Right renal pelvis (tissue), 4 donors: ENCODE measurements at places on chromosomes 3 and 15. TPM values are rescaled to one million over a fixed set of nuclear protein-coding genes. Genes with fewer than 3 reads are reported as not detected.

RAB7A gene
- 242 TPM for polyA plus RNA-seq

CCDC39 gene
- 5.3 TPM for polyA plus RNA-seq

TRIM59 gene
- 14.3 TPM for polyA plus RNA-seq

TPM1 gene
- 454 TPM for polyA plus RNA-seq

MST1 gene
- 115 TPM for polyA plus RNA-seq

LYZL4 gene
- polyA plus RNA-seq, result not detected

DNA sequence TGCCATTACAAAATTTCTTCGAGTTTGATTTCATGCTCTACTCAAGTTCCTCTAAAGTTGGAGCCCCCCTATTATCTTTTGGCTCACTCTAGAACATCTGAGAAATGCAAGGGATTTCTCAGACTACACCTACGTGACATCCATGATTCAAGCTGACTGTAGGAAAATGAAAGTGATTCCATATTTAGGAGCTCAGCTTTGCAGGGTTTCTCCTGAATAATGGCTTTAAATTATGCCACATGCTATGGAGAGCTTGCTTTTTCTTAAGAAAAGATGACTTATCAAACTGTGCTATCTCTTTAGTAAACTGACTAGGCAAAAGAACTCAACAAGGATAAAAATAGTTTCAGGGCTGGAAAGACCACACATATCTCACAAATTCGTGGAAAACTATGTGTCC is 292.1 kb downstream of the LSAMP start:
- DNase-seq, result no peak

- DNase-seq, result no peak
These were observed 540 bp downstream of the CCDC80 start for GRCh38 chr3:112640276-112640929.

DNA sequence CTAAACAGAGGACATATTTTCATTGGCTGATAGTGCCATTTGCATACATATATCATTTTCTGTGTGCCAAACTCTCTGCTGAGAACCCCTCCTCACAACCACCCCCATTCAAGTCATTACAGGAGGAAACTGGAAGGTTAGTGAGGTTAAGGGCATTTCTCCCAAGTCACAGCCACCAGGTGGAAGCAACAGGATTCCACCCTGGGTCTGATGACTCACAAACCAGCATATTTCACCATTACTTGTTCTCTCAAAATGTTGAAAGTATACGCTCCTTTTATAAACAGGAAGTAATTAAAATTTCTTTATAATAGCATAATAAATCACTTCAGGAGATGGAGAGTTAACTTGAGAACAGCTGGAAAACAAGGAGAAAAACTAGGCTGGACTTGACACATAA is 398.6 kb upstream of the WNT5A start:
- no peak for DNase-seq

DNA sequence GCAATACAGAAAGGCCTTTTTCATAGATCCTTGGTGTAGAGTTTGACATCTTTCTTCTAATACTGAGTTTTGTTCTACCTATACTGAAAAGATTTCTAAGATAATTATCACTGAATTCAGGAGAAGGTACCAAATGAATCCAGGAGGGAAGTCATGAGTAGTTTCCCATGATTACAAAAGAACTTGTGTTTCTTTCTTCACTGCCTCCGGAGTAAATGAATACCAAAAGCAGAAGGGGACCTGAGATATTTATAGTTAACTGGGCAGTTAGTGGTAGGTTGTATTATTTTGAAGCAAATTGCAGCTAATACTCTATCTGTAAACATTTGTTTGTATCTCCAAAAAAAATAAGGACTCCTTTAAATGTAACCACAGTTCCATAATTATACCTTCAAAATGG is 175.4 kb downstream of the SUCNR1 start:
- no peak for DNase-seq

DNA sequence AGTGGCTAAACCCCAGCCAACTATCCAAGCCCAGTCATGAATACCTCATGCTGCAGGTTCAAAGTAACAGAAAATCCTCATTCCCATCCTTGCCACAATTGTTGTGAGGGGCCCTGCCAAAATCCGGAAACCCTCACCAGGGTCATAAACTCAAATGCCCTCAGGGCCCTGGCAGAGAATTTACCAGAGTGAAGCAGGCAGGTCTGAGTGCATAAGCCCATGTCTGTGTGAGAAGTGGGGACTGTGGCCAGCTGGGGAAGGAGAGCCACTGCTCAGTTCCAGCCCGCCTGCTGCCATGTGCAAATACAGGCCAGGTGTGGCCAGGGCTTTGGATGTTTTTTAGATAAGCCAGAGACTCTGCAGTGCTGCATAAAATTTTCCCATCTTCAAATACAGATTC is 7.0 kb downstream of the CEP152 start:
- DNase-seq, result no peak

DNA sequence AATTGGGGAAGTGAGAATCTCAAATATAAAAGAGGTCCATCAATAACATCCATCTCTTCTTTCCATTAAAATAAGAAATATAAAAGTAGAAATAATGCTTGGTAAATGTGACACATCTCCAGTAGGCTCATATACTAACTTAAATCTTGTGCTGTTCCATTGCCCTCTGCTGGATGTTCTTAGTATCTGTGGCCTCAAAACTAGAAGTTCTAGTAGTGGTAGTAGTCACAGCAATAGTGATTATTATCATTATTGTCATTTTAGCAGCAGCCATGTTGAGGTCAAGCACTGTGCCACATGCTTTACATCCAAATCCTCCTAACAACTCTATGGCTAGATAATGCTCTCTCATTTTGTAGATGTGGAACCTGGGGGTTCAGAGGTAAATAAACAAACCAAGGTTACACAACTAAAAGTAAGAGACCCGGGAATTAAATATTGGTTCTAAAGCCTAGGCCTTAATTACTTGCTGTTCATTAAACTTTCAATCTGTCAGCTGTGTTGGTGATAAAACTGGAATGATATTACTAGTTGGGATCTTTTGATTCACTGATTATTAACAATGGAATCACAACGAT is 20.2 kb upstream of the BTLA start:
- DNase-seq, result peak; percentile 15

- peak; percentile 28 for DNase-seq
These were observed 57.8 kb upstream of the HRH1 start for GRCh38 chr3:11096266-11097139.

DNA sequence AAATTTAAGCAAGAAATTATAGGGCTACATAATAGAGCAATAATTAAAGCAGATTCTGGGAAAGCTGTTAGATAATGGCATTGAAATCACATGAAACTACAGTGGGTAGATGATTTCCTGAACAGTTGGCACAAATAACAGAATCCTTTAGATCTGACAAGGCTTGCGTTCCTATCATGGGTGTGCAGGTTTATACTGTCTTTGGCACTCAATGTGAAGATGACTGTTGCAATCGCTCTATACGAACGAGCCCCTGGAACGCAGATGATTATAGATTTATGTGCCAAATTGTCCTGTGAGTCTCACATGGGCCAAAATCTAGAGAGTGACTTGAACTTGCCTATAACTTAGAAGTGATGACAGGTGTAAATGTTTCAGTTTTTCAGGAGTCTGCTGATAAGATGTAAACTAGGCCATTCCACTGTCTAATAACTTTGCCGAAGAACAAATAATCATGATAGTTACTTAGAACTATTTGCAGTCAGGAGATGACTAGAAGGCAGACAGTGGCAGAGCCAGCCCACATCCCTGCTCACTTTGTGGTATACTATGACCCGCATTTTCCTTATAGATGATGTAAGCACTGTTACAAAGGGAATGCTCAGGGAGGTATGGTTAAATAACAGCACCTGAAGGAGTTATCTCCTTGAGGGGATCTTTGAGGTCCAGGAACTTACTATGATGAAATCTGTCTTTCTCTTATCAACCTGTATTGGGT is 30.5 kb upstream of the TRPC1 start:
- no peak for DNase-seq

DNA sequence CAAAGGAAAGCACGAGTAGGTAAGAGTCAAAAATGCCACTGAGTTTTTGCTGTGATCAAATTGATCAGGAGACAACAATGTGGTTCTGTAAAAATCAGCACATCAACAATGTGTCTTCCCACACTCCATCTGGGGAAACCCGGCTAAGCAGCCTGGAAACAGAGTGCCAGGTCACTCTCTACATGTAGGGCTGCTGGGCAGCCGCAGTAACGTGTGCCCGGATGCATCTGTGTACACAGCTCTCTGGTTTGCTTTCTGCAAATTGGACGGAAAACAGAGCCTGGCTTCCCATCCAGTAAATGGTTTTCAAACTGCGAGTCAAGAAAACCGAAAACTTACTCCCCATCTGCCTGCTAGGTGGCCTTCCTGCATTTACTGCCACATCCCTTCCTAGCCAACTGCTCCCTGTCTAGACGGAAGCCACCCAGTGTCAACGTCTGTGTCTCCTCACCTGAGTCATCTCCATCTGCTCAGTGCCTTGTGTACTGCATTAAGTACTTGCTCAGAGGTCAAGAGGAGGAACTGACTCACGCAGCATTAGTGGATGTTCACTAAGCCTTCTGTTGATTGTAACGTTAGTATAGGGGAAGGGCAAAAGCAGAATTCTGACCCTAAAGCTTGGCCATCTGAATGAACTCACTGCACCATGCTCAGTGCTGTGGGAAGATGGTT is 124.1 kb downstream of the TJP1 start:
- DNase-seq, result no peak

- peak; percentile 32 for DNase-seq
These were observed 63.0 kb downstream of the VPS8 start for GRCh38 chr3:184874709-184875644.

DNA sequence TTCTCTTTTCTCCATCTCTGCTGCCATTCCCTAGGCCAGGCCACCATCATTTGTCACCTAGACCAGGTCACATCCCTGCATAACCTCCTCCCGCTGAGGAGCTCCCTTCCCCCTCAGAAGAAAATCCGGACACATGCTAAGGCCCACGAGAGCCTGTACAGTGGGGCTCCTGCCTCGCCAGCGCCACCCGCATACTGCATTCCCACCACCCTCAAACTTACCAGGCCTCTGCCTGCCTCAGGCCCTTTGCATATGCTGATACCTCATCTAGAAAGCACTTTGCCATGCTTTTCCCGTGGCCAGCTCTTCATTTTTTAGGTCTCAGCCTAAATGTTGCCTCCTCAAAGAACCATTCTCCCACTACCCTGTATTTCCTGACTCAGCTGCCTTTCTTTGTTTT is 220.1 kb upstream of the CTDSPL start:
- no peak for DNase-seq

GRCh38 chr3:140252812-140253656 is 318.0 kb downstream of the CLSTN2 start:
- no peak for DNase-seq

DNA sequence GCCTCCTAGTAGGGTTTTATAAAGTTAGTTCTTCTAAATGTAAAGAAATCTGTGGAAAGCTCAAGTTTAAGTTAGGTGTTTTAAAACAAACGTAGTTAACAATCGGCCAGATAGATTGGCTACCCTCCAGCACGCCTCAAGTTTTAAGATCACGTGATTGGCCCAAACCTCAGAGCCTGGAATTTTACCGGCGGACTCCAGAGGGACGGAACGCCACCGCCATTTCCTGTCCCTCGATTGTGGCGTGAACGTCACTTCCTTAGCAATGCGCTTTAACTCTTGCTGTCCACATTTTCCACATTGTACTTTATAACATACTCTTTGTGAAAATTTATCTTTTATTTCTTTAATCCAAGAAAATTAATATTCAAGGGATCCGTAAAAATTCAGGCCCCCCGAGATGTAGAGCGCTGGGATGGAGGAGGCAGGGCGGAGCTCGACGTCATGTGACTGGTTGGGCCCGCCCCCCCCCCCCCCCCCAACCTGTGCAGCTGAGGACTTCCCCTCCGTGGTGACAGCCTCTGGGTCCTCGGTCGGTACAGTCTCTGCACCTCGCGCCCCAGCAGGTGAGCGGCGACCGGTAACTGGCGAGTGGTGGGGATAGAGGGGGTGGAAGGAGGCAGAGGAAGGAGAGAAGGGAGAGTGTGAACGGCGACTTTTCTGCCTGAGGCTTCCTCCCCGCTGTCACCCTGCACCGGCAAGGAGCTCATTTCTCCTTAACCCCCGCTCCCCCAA is at the start of gene ATP6V1A:
TSS of gene ATP6V1A (plus strand) at position 488 of the 735 bp plus-strand sequence. CDS start 31,719 bp downstream, outside the sequence.
- peak; percentile 96 for DNase-seq

GRCh38 chr15:40340038-40340739 is 550 bp downstream of the CCDC9B start:
- no peak for DNase-seq

- no peak for DNase-seq
These were observed 68.2 kb downstream of the POLQ start for GRCh38 chr3:121477589-121477988.

- no peak for DNase-seq
These were observed 20.3 kb downstream of the ACAA1 start for GRCh38 chr3:38116471-38117162.

- DNase-seq, result no peak
These were observed 302.5 kb upstream of the GADL1 start for GRCh38 chr3:31196881-31197364.

DNA sequence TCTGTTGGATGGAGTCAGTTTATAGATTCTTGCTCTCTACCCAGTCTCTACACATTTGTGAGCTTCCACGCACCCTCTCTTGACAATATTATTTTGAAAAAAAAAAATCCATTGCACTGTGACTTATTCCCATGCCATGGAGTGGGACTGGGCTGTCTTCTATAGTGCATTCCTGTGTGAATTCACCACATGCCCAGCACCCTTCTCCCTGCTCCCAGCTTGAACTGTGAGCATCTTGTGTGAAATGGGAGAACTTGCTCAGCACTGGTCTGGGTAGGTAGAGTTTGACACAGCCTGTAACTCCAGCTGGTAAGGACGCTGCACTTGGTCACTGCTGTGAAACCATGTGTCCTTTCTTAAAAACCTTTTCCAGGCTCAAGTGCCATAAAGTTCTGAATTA is 91.9 kb downstream of the ARNT2 start:
- DNase-seq, result no peak

GRCh38 chr3:187946163-187946691 is 201.0 kb upstream of the BCL6 start:
- DNase-seq, result no peak

GRCh38 chr3:192916371-192917027 is 1.2 kb downstream of the MB21D2 start:
- DNase-seq, result peak; percentile 22

GRCh38 chr15:45457641-45458539 is 64.7 kb downstream of the SLC30A4 start:
- DNase-seq, result peak; percentile 83

GRCh38 chr3:43191116-43191515 is 85.2 kb upstream of the POMGNT2 start:
- DNase-seq, result no peak

GRCh38 chr15:90596943-90597342 is 67.2 kb downstream of the CRTC3 start:
- no peak for DNase-seq

- no peak for DNase-seq
These were observed at the start of gene WNT7A for GRCh38 chr3:13879946-13880810. Gene WNT7A, minus strand, starts transcription at chr3:13880071. Its CDS starts 255 bp downstream, at chr3:13879816.
